GM23248 (cell line): ENCODE measurements at places on chromosomes 1 and 21. TPM values are rescaled to one million over a fixed set of nuclear protein-coding genes. Genes with fewer than 3 reads are reported as not detected.

HSD3B1 gene
- total RNA-seq: not detected in 2 replicates

KRTAP19-5 gene
- total RNA-seq: not detected in 2 replicates

RYR2 gene
- not detected in 2 replicates for total RNA-seq

KRTAP19-1 gene
- total RNA-seq: not detected in 2 replicates

HUNK gene
- 1.3 and 2.5 TPM in 2 replicates for total RNA-seq

OLFML3 gene
- total RNA-seq: 156 and 168 TPM in 2 replicates

SLC25A34 gene
- total RNA-seq: 0.13 and 0.54 TPM in 2 replicates

RXFP4 gene
- total RNA-seq: not detected in 2 replicates

GJB5 gene
- not detected in 2 replicates for total RNA-seq

CLCA4 gene
- total RNA-seq: not detected in 2 replicates

LCE1F gene
- total RNA-seq: not detected in 2 replicates

RHEX gene
- total RNA-seq: not detected in 2 replicates

KIF21B gene
- total RNA-seq: under 0.01 TPM in 1 of 2 replicates, not detected in the other

PGLYRP4 gene
- total RNA-seq: not detected in 2 replicates

SPRR2E gene
- total RNA-seq: not detected in 2 replicates

HTR6 gene
- total RNA-seq: not detected in 2 replicates

SPRR2F gene
- total RNA-seq: not detected in 2 replicates

FAM177B gene
- total RNA-seq: not detected in 2 replicates

FCRL2 gene
- total RNA-seq: not detected in 2 replicates

NBPF4 gene
- not detected in 2 replicates for total RNA-seq

C1QA gene
- not detected in 2 replicates for total RNA-seq

STUM gene
- under 0.01 TPM in 1 of 2 replicates, not detected in the other for total RNA-seq

MMP23B gene
- not detected in 2 replicates for total RNA-seq

TRIM67 gene
- total RNA-seq: not detected in 2 replicates

NPHS2 gene
- not detected in 2 replicates for total RNA-seq

CYP4X1 gene
- total RNA-seq: not detected in 2 replicates

OR2M3 gene
- total RNA-seq: not detected in 2 replicates

RIPPLY3 gene
- total RNA-seq: not detected in 2 replicates

P3H1 gene
- total RNA-seq: 222 and 257 TPM in 2 replicates

TMPRSS2 gene
- not detected in 2 replicates for total RNA-seq

HES3 gene
- not detected in 2 replicates for total RNA-seq

CFHR1 gene
- total RNA-seq: not detected in 2 replicates
